ENCODE measurements at places on chromosomes 1 and 21. TPM values are rescaled to one million over a fixed set of nuclear protein-coding genes. Genes with fewer than 3 reads are reported as not detected.

GRCh38 chr1:202376247-202376646 lies 27.7 kb downstream of the PPP1R12B start:
- no peak for DNase-seq
- no peak overlapping the region for H3K27ac ChIP-seq
- peaks cover 18% of the 10 kb centered on the region for H3K4me1 ChIP-seq
- no peaks in the 10 kb centered on the region for H3K36me3 ChIP-seq
- H3K4me3 ChIP-seq, result no peak overlapping the region
- peaks cover 6% of the 10 kb centered on the region for H3K27me3 ChIP-seq

DNA sequence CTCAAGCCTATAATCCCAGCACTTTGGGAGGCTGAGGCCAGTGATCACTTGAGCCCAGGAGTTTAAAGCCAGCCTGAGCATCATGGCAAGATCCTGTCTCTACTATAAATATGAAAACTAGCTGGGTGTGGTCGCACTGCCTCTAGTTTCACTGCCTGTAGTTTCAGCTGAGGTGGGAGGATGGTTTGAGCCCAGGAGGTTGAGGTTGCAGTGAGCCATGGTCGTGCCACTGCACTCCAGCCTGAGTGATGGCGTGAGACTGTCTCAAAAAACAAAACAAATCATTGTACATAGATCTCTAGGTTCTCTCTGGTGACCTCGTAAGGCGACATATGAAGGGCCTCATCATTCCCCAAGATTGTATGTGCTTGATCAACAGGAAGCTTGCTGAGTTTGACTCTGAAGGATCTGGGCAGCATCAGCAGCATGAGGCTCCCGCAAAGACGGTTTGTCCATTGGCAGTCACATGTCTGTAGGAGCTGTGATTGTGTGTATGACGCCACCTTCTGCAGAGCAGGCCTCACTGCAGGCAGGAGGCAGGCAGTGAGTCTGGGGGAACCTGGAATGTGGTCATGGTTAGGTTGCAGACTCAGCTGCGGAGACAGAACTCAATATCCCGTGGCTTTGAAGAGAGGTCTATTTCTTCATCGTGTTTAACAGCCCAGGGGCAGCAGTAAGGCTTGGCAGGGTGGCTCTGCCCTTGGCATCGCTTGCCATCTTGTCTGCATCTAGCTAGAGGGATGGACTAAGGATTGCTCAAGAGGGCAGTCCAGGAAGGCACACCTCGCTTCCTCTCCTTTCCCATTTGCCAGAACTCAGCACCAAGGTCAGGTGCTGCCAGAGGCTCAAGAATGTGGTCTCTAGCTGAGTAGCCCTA lies 14.0 kb downstream of the ATP5PO start:
- peak overlapping the region; percentile 20 for H3K27ac ChIP-seq
- no peak overlapping the region for H3K4me3 ChIP-seq
- peaks cover 47% of the 10 kb centered on the region for H3K36me3 ChIP-seq
- DNase-seq, result peak; percentile 68
- H3K4me1 ChIP-seq, result peaks cover 16% of the 10 kb centered on the region

DNA sequence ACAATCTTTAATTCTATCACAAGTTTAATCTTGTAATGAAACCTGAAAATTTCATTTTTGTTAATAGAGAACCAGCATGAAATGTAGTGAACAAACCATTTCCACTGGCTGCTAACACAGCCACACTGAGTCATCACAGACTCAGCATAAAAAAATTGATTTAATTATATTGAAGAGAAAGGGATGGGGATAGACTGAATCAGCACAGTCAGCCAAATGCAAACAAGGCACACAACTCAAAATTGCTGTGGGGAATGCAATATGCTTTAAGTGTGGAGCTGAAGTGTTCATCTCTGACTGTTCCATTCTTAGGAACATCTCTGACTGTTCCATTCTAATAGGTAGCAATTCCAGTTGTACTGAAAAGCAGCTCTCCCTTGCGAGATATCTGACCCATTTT lies 299.8 kb downstream of the MRPL39 start:
- no peak for DNase-seq
- no peaks in the 10 kb centered on the region for H3K4me1 ChIP-seq
- H3K27me3 ChIP-seq, result no peaks in the 10 kb centered on the region
- no peak overlapping the region for H3K27ac ChIP-seq

GRCh38 chr1:67809887-67810286 lies 23.4 kb downstream of the GNG12 start:
- H3K27ac ChIP-seq, result no peak overlapping the region
- H3K4me3 ChIP-seq, result no peak overlapping the region
- no peak for DNase-seq
- H3K36me3 ChIP-seq, result no peaks in the 10 kb centered on the region

Gene XCL2
- total RNA-seq, result 44.9 TPM

Gene LCE2C
- not detected for total RNA-seq

- H3K27me3 ChIP-seq, result peaks cover 16% of the 10 kb centered on the region
- H3K27ac ChIP-seq, result no peak overlapping the region
- no peak overlapping the region for H3K4me3 ChIP-seq
- no peaks in the 10 kb centered on the region for H3K4me1 ChIP-seq
- no peak for DNase-seq
These were observed 36.3 kb downstream of the TMEM51 start for GRCh38 chr1:15189692-15190370.

- H3K27me3 ChIP-seq, result no peaks in the 10 kb centered on the region
- no peaks in the 10 kb centered on the region for H3K36me3 ChIP-seq
- DNase-seq, result no peak
- no peak overlapping the region for H3K4me3 ChIP-seq
These were observed 19.8 kb downstream of the SERINC2 start for GRCh38 chr1:31432592-31433395.

DNA sequence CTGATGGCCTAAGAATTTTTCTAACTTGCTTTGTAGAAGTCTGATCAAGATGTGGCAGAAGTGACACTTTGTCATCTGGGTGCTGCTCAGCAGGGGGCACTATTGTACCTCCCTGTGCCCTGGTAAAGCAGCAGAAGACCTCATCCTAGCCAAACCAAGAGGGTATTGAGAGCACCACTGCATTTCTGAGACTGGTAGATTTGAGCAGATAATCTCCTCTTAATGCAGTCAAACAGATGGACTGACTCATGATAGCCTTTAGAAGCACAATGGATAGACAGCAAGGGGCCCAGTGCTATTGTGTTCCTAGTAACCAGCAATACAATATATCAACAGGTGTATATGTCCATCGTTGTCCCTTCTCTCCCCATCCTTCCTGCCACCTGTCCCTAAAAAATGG lies 5.7 kb downstream of the TPM3 start:
- peaks cover 17% of the 10 kb centered on the region for H3K36me3 ChIP-seq
- peaks cover 24% of the 10 kb centered on the region for H3K4me1 ChIP-seq
- no peak overlapping the region for H3K27ac ChIP-seq
- peaks cover 12% of the 10 kb centered on the region for H3K27me3 ChIP-seq
- peak; percentile 90 for DNase-seq

DNA sequence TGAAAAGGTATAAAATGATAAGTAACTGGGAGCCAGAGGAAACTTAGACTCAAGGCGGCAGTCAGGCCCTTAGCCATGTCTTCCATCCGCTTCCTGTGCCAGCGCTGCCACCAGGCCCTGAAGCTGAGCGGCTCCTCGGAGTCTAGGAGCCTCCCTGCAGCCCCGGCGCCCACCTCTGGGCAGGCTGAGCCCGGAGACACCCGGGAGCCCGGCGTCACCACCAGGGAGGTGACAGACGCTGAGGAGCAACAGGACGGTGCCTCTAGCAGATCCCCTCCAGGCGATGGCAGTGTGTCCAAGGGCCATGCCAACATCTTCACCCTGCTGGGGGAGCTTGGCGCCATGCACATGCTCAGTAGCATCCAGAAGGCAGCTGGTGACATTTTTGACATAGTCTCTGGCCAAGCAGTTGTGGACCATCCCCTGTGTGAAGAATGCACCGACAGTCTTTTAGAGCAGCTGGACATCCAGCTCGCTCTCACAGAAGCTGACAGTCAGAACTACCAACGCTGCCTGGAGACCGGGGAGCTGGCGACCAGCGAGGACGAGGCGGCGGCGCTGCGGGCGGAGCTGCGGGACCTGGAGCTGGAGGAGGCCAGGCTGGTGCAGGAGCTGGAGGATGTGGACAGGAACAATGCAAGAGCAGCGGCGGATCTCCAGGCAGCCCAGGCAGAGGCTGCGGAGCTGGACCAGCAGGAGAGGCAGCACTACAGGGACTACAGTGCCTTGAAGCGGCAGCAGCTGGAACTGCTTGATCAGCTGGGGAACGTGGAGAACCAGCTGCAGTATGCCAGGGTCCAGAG lies at the start of gene BECN2:
BECN2 (plus strand) TSS at position 76 of the 803 bp plus-strand sequence; CDS start at position 76, 0 bp downstream.
- no peak within 1 kb of the TSS for H3K4me3 ChIP-seq
- no peak for DNase-seq
- no peaks in the 10 kb centered on the region for H3K27me3 ChIP-seq
- no peak within 1 kb of the TSS for H3K27ac ChIP-seq
- H3K36me3 ChIP-seq, result no peaks in the 10 kb centered on the region

DNA sequence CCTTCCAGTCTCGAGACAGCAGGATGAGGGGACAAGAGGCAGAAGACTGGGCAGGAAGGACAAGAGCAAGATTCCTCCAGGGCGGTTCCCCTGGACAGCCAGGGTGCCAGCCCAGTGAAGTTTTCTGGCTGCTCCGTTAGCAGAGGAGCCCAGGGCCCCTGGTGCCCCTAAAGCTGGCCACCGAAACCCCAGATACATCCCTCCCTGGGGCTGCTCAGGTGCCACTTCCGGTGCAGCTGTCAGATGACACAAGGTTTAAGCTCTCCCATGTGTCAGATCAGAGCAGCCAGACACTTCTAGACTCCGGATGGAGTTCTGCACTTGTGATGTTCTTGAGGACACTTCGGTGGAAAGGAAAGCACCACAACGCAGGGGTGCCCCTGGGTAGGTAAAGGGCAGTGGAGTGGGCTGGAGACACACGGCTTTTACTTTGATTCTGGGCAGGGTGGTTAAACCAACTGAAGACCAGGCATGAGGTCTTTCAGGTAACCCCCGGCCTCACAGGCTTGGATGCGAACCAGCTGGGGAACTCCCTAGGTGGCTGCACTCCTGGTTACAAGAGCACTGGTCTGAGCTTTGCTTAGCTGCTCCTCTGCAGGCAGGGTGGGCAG lies 85.7 kb downstream of the ITPKB start:
- H3K4me1 ChIP-seq, result peaks cover 73% of the 10 kb centered on the region
- peak; percentile 87 for DNase-seq
- peak overlapping the region; percentile 88 for H3K27ac ChIP-seq
- peak overlapping the region; percentile 83 for H3K4me3 ChIP-seq
- H3K27me3 ChIP-seq, result no peaks in the 10 kb centered on the region

DNA sequence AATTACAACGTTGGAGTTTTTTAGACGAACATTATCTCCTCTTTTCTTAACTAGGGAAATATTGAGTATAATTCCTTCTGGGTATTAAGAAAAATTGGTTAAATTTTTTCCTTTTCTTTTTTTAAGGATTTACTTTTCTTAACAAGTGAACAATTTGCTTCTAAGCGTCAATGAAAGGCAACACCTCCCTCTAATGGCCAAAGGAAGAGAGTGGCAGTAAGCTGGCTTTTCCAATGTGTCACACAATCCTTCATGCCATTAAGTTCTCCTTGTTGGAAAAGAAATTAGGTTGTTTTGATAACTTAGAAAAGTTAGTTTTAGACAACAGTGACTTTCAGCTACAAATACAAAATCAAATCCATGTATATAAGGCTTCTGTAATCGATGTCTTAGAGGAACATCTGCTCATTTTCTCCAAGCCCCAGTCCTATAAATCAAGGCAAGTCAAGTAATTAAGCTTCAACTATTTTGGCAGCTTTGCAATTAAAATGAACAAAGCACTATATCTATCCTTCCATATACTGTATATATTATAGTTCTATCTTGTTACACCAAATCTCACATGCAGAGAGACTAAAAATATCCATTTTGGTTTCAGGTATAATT lies 62.8 kb downstream of the EDEM3 start:
- no peak for DNase-seq
- no peak overlapping the region for H3K4me3 ChIP-seq
- peaks cover 4% of the 10 kb centered on the region for H3K4me1 ChIP-seq
- H3K27ac ChIP-seq, result no peak overlapping the region
- H3K27me3 ChIP-seq, result no peaks in the 10 kb centered on the region

Gene KRTAP21-2
- total RNA-seq, result not detected

DNA sequence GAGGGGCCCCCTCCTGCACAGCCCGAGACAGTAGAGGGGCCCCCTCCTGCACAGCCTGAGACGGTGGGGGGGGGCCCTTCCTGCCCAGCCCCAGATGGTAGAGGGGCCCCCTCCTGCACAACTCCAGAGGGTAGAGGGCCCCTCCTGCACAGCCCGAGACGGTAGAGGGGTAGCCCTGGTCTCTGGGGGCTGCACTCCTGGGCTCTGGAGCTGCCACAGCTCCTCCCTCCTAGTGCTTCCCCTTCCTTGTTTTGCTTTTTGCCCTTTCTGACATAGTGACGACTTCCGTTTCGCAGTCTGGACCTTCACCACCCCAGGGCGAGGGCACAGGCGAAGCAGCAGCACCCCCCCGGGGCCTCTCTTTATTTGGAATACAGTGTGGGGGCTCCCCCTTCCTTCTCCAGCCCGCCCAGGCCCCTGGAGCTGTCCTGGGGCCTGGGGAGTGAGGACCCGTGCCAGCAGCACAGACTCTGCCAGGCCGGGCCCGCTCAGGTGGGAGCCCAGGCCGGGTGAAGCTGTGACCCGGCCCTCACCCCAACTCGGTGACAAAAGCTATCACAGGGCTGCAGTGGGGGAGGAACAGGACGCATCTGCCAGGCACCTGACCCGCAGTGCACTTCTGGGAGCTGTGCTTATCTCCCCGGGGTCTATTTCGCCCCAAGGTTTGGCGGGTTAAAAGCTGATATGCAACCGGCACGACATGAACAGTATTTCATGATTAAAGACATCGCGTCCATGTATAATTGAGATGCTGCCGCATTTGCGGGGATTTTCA lies 1.1 kb upstream of the PRXL2B start:
- peaks cover 15% of the 10 kb centered on the region for H3K36me3 ChIP-seq
- H3K27ac ChIP-seq, result peak overlapping the region; percentile 95
- no peaks in the 10 kb centered on the region for H3K27me3 ChIP-seq
- peaks cover 43% of the 10 kb centered on the region for H3K4me1 ChIP-seq
- peak overlapping the region; percentile 93 for H3K4me3 ChIP-seq
